Posterior vena cava (tissue), 2 donors: ENCODE measurements at places on chromosomes 2 and 18.

DNA sequence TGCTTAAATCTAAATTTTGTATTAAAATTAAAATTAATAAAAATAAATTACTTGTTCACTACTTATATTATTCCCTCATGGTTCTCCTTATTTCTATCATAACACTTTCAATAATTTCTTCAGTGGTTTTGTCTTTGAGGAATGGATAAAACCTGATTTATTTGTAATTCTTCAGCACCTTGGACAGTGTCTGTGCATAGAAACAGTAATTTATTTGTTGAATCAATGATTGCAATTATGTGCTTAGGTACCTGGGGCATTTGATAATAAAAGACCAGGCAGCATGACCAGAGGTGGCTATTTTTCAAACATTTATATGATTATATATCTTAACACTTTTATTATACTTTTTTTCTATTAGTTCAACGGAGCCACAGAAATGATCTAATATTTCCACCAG is 1062.7 kb downstream of the DSC3 start:
- no peak for DNase-seq

GRCh38 chr18:59559528-59559927 is 137.7 kb downstream of the CCBE1 start:
- no peak for DNase-seq

DNA sequence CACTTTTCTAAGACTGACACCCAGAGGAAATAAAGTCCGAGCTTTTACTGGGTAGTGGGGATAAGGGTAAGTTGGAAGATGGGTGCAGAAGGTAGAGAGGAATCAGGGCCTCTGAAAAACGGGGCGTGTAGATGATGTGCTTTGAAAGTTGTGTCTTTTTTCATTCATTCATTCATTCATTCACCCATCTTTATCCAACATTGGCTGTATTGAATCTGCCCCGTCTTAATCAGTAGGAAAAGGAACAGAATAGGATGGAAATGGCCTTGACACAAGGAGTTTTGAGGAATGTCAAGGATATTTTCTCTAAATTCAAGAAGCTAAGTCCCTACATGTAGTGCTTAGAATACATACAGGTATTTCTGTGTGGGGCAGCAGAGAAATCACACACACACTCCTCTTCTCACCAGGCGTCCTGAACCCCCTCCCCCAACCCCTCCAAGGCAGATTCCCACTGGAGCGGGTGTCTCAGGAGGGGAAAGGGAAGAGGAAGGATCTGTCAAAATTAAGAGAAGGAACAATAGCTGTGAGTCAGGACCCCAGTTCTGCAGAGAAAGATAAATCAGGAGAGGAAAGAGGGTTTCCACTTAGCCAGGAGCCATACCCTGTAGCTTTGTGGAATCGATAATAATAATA is 13.9 kb downstream of the DYSF start:
- DNase-seq: no peak

- no peak for DNase-seq
These were observed 1779.7 kb upstream of the CELF4 start for GRCh38 chr18:39345321-39345720.

DNA sequence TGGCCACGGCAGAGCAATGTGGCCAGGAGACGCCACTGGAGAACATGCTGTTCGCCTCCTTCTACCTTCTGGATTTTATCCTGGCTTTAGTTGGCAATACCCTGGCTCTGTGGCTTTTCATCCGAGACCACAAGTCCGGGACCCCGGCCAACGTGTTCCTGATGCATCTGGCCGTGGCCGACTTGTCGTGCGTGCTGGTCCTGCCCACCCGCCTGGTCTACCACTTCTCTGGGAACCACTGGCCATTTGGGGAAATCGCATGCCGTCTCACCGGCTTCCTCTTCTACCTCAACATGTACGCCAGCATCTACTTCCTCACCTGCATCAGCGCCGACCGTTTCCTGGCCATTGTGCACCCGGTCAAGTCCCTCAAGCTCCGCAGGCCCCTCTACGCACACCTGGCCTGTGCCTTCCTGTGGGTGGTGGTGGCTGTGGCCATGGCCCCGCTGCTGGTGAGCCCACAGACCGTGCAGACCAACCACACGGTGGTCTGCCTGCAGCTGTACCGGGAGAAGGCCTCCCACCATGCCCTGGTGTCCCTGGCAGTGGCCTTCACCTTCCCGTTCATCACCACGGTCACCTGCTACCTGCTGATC is 4.9 kb downstream of the GPR17 start:
- peak; percentile 81 for DNase-seq

- no peak for DNase-seq
These were observed 47.4 kb upstream of the CYRIA start for GRCh38 chr2:16713011-16713423.

- no peak for DNase-seq
These were observed 323.0 kb downstream of the TXNL1 start for GRCh38 chr18:56315363-56315762.

DNA sequence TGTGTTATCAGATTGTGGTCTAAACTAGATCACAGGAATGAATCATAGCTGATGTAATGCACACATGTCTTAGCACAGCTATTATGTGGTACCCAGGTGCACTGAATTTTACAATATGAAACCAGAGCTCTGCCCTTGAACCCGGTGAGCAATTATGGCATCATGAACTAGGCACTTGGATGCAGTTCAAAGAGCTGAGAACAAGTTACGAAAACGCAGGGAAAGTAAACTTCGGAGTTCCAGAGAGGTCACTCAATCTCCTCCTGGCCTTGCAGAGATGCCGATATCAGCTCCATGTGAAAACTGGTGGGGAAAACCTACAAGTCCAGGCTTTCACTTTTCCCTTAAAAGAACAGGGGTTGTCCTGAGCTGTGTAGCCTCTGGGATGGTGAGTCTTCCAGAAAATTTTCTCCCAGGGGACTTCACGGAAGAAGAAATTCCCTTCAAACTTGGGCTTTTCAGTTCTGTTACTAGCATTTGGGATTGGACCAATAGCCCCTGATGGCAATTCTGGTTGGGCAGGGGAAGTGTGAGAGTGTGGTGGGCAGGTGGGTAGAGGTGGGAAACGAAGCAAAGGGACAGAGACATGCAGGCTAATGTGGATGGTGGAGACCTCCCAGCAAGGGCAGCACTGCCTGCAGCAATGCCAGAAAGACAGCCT is 71.1 kb upstream of the SH3BP4 start:
- DNase-seq: no peak

DNA sequence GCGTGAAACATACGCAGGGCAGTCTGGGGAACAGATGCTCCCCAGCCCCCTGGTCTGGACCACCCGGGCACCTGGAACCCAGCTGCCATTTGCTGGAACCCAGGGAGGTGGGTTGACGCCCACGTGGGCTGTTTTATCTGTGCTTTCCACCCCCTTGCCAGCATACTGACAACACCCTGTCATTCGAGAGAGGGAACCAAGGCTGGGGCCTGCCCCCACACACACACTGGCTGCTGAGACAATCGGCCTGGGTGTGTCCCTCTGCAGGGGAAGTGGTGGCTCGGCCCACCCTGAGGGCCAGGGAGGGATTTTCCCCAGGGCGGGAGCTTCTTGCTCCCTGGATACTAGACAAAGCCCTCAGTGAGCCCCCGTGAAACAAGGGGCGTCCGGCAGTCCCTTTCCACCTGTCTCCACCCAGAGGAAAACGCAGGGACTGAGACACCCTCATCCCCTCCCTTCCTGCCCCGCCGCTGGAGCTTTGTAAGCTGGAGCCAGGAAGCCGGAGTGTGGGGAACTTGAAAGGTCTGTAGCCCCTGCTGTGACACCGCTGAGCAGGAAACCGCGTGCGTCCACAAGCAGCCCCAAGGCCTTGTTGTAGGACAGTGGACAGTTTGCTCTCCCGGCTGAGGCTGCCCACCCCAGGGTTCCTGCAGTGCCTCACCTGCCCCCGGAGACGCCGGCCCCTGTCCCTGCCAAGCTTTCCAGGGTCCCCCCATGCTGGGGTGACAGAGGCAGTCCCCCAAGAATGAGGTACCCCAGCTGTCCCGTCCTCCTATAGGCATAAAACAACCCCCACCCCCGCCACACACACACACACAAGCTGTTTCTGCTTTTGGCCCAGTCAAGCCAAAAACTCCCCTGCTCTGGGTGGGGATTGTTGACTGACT is 14.1 kb upstream of the KLF11 start:
- DNase-seq: peak; percentile 91

DNA sequence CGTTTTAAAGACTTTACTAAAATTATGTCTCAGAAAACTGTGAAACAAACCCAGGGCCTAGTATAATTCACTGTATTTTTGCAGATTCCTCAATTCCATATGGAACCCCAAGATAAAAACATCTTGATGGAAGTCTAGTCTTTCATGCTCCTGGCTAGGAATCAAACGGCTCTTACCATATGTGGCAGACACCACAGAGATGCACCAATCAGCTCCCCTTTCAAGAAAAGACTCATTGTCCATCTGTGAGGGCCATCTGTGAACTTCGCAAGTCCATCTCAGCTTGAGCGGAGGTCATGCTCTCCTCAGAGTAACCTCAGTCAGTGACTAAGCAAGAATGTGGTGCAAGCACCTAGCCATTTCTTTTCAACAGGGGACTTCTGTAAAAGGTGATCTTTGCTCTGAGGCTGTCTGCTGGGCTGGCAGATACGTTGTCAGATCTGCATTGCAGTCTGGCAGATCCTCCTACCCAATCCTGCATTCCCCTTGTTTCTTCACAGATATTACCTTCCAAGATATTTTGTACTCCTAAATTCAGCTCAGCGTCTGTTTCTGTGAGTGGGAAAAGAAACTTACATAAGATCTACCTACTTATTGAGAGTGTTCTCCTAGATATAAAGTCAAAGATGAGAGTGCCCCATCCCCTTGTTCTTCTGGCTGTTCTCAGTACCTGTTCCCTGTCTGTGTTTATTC is 419.3 kb downstream of the SPAG16 start:
- no peak for DNase-seq

DNA sequence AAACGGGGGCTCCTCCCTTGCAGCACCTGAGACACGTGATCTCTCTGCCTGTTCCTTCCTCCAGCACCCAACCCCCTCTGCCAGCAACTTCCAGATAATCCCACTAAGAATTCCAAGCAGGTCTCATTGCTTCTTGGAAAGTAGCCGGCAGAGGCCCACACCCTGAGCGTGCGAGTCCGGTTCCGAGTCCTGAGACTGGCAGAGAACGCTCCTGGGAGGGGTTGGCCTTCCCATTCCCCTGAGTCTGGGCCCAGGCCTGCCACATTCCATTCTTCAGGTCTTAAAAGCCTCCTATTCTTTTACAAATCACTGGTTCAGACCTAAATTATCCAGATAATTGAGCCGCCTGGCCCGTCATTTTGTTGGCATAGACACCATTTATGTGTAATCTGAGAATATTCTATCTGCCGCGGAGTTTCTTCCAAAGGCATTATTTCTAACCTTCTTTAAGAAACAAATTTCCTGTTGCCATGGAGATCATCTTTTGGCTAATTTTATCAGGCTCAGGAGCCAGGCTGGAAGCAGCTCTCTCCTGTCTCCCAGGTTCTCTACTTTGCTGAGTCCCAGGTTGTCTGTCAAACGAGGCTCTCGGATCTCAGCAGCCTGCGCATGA is 165.4 kb downstream of the MYCN start:
- no peak for DNase-seq

GRCh38 chr2:60641811-60642788 is 88.6 kb upstream of the BCL11A start:
- no peak for DNase-seq

- DNase-seq: no peak
These were observed 4.9 kb downstream of the HOXD3 start for GRCh38 chr2:176161825-176162626.

- DNase-seq: peak; percentile 18
These were observed 246.8 kb upstream of the RAB6C start for GRCh38 chr2:129732630-129733026.

DNA sequence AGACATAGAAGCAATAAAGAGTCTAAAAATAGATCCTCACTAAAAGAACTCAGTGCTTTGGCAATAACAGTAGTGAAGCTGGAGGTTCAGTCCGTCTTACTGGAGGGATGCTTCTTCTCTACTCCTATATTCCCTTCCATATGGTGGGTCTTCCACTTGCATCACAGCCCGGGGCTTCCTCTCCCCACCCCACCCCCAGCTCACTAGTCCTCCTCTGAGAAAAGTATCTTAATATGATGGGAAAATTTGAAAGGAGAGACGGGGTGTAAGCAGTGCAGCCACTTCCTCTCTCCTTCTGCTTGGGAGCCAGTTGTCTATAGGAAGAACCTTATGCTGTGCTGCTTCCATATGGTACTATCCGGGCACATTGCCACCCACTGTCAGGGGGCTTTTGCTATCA is 57.2 kb upstream of the SPOPL start:
- no peak for DNase-seq

- peak; percentile 93 for DNase-seq
These were observed 401.2 kb downstream of the GALR1 start for GRCh38 chr18:77650799-77651385.

DNA sequence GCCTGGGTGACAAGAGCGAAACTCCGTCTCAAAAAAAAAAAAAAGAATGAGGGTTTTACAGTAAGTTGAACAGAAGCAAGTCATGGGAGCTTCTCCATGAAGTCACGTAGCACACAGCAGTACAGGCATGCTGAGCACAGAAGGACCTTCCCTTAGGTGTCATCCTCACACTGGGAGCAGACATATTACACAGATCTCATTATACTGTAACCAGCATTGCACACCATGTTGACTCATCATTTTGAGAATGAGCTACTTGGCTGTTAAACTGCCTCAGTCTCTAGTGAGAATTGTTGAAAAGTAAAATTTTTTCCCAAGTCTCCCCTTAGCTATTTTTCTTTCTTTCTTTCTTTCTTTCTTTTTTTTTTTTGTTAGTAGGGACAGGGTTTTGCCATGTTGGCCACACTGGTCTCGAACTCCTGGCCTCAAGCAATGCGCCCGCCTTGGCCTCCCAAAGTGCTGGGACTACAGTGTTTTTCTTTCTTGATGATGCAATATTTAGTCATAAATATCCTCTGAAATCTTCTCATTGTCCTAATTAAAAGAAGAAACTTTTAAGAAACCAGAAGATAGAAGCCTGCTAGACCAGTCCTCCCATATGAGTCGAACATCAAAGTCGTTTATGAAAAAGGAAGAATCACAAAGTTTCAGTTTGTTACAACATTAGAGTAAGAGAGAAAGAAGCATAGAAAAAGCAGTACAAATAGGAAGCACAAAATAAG is 37.9 kb upstream of the PPP1CB start:
- no peak for DNase-seq

DNA sequence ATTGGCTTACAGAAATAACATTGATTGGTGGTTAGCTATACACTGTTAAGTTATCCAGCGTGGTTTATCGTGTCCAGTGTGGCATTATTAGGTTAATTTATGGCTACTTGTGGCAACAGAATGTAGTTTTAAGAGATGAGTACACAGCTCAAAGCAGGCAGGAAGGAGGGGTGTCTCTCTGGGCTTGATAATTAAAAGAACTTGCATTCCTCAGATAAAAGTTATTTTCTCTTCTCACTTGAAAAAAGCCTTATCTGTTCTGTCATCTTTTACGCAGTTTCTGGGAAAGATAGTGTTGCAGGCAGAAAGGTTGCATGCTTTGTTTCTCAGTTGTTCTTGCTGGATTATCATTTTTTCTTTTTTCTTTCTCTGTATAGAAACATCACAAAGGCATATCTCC is 154.4 kb upstream of the COL3A1 start:
- DNase-seq: no peak

GRCh38 chr2:233471291-233472035 is 95.1 kb downstream of the USP40 start:
- DNase-seq: peak; percentile 67

- no peak for DNase-seq
These were observed 74.4 kb downstream of the ANKRD12 start for GRCh38 chr18:9210966-9211365.
